ENCODE measurements at places on chromosomes 5 and 9.

DNA sequence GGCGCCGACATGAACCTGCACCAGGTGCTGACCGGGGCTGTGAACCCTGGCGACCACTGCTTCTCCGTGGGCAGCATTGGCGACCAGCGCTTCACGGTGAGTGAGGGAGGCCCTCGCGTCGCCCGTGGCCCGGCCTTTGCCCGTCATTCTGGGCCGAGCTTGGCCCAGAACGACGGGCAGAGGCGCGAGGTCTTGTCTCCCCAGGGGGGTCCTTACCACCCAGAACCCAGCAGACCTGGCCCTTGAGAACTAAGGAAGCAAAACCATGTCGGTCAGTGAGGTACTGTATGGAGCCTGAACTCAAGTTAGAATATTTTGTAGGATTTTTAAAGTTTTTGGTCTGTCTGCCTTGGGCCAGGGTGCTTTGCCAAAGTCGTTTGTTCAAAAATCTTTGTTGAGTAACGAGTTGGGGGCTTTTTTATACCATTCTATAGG, 691 bp downstream of the DMXL1 start:
- no peak for DNase-seq

DNA sequence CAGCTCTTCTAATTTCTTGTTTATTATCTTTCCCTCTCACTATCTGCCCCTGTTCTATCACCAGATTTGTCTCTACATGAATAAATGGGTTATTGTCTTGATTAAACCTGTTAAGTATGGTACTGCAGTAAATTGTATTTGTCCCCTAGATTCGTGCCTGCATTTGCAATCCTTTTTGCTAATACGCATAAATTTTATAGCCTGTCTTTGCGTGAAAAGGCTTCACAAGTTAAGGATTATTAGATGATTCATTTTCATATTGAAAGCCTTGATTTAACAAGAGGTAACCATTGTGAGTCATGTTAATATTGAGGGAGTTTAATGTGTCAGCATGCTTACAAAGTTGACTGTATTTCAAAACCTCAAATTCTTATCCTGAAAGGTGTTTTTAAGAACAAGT, 204.6 kb downstream of the PCSK1 start:
- DNase-seq = no peak

GRCh38 chr9:36006549-36007315, 30.0 kb upstream of the RECK start:
- DNase-seq = no peak

GRCh38 chr5:168947212-168947868, 353.6 kb downstream of the SLIT3 start:
- DNase-seq = peak; percentile 20

DNA sequence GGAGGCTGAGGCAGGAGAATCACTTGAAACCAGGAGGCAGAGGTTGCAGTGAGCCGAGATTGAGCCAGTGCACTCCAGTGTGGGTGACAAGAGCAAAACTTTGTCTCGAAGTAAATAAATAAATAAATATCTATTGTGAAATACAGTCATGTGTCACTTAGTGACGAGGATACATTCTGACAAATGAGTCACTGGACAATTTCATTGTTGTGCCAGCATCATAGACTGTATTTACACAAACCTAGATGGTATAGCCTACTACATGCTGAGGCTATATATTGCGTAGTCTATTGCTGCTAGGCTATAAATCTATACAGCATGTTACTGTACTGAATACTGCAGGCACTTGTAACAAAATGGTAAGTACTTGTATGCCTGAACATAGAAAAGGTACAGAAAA, 61.1 kb upstream of the CCL21 start:
- no peak for DNase-seq

DNA sequence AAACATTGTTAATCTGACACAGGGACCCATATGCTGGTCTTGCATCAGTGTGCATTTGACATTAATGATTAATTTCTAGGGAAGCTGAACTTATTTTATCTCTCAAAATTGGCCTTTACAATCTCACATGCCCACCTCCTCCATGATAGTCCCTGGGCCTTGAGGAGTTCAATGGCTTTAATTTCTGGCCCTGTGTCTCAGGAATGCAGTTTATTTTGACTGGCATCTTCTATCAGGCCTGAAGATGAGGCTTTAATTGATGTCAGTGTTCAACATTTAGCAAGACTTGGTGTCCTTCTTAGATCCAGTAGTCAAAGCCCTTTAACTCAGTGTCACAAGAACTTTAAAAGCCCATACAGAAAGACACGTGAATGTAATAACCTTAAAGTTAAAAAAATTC, 10.5 kb upstream of the CLTB start:
- DNase-seq = no peak

DNA sequence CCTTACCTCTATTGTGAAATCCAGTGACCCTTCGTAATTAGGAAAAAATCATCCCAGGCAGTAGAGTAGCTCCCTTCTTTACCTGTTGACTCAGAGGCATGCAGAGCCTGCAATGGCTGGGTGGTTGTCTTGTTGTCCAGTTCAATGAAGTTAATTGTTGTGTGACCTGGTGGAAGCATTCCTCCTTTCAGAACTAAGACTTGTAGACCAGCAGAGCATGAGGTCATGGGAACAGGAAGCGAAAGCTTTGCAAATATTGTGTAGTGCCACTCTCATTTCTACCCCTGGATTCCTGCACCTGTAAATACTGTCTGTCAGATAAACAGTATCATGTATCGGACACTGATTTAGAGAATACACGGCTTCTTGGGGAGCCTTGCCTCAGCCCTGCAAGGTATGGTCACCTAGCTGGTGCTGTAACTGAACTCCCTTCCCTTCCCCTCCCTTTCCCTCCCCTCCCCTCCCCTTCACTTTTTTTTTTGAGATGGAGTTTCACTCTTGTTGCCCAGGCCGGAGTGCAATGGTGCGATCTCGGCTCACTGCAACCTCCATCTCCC, 5.7 kb upstream of the PRXL2C start:
- no peak for DNase-seq

GRCh38 chr9:136851941-136852663, at the start of gene MAMDC4:
Gene MAMDC4 (plus strand): TSS chr9:136852346. CDS start chr9:136852417, 71 bp downstream.
- DNase-seq = no peak

DNA sequence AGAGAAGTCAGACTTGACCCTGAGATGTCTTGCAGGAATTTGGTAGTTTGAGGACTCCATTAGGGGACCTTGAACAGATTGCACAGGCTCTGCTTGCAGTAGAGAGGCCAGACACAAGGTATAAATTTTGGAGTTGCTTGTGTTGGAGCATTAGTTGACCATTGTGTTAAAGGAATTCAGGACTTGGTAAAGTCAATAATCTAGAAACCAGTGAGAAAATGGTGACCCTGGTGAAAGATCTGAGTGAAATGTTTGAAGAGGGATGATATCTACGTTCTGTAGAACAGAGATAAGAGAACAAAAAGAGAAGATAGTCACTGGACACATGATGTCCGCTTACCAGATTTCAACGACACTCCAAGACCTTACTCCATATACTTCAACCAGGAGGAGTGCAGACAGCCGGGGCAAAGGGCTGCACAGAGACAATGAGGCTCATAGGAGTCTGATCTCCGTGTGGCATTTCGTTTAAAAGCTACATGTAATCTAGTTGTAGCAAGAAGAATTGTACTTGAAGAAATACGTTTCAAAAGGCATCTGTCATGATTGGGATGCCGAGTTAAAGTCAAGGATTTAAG, 13.2 kb downstream of the DNAJC25 start:
- DNase-seq = no peak

DNA sequence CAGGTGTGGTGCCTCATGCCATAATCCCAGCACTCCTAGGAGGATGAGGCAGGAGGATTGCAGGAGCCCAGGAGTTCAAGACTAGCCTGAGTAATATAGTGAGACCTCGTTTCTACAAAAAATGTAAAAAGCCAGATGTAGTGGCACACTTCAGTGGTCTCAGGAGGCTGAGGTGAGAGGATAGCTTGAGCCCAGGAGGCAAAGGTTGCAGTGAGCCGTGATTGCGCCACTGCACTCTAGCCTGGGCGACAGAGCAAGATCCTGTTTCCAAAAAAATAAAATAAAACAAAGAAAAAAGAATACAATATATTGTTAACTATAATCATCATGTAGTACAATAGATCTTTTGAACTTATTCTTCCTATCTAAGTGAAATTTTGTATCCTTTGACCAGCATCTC, 16.3 kb downstream of the NLN start:
- no peak for DNase-seq

GRCh38 chr5:144125163-144125726, 45.2 kb downstream of the YIPF5 start:
- DNase-seq = no peak

- no peak for DNase-seq
Measured at GRCh38 chr9:119852390-119852789, 483.2 kb upstream of the BRINP1 start.

- DNase-seq = no peak
Measured at GRCh38 chr5:172456076-172456722, 1.9 kb upstream of the SH3PXD2B start.

DNA sequence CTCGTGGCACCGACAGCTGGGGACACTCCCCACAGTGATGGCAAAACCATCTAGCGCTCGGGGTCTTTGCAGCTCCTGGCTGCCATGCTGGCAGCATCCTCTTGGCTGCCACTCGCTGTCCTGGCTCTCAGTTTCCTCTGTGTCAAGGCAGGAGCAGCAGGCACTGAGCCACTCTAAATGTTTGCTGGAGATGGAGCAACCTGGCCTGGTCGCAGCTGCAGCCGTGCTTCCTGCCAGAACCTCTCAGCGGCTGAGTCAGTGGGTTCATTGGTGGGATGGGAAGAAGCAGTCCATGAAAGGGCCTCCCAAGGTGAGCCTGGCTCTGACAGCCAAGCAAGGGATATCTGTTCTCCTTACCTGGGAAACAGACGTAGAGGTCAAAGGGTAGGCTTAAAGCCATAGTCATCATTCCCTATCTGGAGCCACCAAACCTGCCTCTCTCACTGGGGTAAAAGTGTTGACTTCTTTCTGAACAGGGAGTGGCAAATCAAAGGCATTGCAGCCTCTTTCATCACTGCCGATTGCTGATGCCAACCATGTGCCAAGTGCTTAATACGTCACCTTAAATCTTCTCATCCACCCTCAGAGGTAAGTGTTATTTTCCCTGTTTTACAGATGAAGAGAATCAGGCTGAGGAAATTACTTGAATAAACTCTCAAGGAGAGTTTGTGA, 304.8 kb upstream of the ZNF462 start:
- no peak for DNase-seq

GRCh38 chr5:153613144-153613543, 122.7 kb downstream of the GRIA1 start:
- DNase-seq = no peak

DNA sequence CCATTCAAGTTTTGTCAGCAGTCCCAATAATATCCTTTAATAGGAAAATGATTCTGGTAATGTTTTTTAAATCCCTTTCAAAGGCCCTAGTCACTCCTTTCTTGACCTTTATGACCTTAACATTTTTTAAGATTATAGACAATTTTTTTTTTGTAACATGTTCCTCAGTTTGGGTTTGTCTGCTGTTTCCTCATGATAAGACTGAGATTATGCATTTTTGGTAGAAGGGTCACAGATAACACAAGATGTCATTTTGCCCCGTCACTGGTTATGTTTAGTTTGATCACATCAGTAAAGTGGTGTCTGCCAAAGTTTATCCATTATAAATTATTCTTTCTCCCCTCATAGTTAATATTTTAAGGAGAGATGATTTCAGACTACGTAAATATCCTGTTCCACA, 16.0 kb upstream of the PTPDC1 start:
- DNase-seq = no peak

- no peak for DNase-seq
Measured at GRCh38 chr5:176447591-176447977, 601 bp upstream of the FAF2 start.

- no peak for DNase-seq
Measured at GRCh38 chr5:55927861-55928655, 66.7 kb downstream of the IL6ST start.

- DNase-seq = no peak
Measured at GRCh38 chr5:148932355-148932935, 106.0 kb downstream of the ADRB2 start.

DNA sequence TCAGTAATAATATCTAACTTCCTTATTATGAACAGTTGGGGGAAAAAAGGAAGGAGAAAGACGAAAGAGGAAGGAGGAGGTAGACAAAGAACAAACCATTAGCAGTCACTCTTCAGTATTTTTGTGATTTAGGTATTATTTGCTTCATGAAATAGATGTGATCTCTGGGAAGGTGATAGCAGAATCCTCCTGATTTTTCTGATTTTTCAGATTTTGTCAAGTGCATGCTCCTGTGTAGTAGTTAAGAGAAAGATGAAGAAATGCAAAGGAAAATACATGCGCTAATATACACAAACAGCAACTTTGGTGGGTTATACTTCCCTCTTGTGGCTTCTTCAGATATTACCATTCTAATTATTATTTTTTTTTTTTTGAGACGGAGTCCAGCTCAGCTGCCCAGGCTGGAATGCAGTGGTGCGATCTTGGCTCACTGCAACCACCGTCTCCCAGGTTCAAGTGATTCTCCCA, 31.6 kb downstream of the LMNB1 start:
- no peak for DNase-seq

- DNase-seq = no peak
Measured at GRCh38 chr9:134320868-134321471, 5.3 kb upstream of the RXRA start.

- no peak for DNase-seq
Measured at GRCh38 chr9:73180403-73180802, 28.7 kb downstream of the ANXA1 start.

DNA sequence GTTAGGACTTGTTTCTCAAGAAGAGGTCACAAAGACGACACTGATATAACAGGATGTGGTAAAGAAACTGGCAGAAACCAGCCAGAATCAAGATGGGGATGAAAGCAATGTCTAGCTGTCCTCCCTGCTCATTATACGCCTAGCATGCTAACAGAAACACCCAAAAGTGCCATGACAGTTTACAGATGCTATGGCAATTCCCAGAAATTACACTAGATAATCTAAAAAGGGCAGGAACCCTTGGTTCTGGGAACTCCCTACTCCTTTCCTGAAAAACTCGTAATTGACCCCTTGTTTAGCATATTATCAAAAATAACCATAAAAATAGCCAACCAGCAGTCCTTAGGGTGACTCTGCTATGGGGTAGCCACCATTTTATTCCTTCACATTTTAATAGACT, 10.9 kb upstream of the MRPS30 start:
- no peak for DNase-seq

- DNase-seq = no peak
Measured at GRCh38 chr9:69815313-69815712, 5.3 kb upstream of the CFAP95 start.

GRCh38 chr5:153490118-153491037, at the start of gene GRIA1:
Gene GRIA1 (plus strand): TSS chr5:153490670.
- no peak for DNase-seq

- DNase-seq = no peak
Measured at GRCh38 chr5:2614571-2614970, 136.9 kb downstream of the IRX2 start.

DNA sequence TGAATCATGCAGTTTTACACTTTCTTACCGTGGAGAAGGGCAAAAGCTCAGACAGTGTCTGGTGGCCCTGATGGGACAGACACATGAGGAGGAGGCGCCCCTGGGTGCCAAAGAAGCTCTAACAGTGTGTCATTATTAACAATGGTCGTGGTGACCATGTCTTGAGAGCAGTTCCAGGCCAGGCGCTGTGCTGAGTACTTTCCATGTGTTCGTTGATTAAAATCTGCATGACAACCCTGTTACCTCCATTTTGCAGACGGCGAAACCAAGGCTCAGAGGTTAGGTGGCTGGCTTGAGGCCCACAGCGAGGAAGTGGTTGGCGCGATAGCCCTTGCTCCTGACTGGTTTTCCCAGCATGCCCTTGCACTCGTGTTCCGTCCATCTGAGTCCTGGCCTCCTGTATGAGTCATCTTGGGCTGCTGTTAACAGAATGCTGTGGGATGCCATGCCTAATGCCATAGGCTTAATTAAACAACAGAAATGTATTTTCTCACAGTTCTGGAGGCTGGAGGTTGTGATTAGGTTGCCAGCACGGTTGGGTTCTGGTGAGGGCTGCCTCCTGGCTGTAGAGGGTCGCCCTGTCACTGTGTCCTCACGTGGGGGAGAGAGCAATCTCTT, 92.0 kb downstream of the AMBP start:
- no peak for DNase-seq

Data from Panc1 (cell line).